ENCODE measurements at places on chromosomes 2 and 18.

DNA sequence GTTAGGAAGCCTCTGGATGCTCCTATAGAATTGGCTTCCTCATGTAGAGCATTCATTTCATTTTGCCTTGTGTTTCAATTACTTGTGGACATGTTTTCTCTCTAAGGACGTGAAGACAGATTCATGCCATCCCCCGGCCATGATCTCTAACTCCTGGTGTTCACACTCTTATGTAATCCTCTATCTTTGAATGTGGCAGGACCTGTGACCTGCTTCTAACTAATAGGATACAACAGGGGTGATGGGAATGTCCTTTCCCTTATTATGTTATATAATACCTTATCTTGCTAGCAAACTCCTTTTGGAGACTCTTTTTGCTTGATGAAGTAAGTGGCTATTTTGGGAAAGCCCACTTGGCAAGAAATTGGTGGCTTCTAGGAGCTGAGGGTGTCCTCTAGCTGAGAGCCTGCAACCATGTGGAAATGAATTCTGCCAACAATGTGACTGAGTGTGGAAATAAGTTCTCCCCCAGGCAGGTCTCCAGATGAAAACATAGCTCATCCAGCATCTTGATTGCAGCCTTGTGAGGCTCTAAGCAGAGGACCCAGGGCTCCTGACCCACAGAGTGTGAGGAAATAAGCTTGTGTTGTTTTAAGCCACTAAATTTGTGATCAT is 13.8 kb downstream of the DPYSL5 start:
- DNase-seq = no peak

DNA sequence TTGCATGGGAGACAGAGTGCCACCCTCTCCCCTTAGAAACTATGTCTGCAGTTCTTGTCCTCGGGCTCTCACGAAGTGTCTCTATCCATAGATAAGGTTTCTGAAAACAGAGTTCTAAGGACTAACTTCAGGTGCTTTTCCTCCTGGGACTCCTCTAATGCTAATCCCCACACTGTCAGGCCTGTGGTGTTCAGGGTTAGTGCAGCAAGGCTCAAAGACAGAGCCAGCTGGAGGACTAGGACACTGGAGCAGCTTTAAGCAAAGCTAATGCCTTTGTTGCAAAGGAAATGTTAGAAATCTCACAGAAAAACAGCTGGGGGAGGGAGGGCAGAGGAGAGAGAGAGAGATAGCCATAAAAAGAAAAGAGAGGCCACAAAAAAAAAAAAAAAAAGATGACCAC is 824.0 kb upstream of the FSHR start:
- DNase-seq = no peak

- no peak for DNase-seq
Measured at GRCh38 chr2:26001743-26002351, 19.6 kb upstream of the KIF3C start.

- no peak for DNase-seq
Measured at GRCh38 chr2:175817221-175817620, 184.8 kb downstream of the LNPK start.

- DNase-seq = no peak
Measured at GRCh38 chr2:172829229-172829628, 93.6 kb downstream of the RAPGEF4 start.

DNA sequence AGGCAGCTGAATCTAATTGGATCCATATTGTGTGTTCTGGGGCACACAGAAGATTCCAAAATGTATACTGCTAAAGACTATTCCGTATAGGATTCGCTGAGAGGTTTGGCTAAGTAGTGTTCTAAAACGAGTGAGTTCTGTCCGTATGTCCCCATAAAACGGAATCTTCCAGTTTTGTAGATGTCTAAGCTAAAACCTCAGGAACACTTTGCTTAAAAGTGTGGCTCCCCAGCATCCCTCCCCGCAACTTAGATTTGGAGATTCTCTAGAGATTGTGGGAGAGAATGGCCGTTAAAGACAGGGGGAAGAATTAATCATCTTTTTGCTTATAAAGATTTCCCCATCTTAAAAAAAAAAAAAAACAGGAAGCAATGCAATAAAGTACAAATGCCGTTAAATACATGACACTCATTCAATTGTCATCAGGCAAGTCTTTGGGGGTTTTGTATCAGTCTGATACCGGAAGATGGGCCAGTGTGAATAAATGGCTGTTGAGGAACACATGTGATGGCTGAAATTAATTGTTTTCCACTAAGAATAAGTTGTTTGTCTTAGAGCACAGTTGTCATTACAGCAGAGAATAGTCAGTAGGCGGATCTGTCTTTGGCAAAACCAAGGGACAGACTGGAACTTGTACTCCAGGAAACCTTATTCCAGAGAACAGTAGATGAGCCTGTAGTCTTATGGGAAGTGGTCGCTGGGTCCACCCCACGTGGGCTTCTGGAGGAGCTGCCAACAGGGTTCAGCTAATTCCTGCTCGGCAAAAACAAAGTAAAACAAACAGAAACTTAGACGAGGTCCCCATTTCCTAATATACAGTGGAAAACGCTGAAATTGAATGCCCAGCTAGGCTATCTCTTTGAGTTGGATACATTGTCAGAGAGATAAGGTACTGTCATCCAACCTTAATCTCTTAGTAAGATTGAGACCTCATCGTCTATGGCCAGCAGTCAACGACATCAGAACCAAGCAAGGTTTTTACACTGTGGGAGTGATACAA is 1.7 kb downstream of the EMILIN2 start:
- DNase-seq = no peak

GRCh38 chr2:59627599-59627998 is 925.9 kb downstream of the BCL11A start:
- DNase-seq = no peak

DNA sequence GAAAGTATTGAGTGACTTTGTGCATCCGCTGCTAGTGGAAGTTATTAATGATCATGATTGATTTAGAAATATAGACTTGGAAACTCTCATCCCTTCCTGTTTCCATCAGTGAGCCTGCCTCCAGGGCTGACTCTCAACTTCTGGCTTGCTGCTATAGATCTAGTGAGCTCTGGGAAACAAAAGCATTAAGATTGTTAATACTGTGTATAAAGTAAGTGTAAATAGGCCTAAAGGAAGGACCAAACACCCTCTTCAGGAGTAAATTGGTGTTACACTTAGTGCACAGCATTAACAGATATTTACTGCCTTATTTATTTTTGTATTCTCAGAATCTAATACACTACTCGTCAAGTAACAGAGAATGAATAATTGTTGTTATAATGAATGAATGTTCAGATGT is 285.6 kb downstream of the THSD7B start:
- no peak for DNase-seq

DNA sequence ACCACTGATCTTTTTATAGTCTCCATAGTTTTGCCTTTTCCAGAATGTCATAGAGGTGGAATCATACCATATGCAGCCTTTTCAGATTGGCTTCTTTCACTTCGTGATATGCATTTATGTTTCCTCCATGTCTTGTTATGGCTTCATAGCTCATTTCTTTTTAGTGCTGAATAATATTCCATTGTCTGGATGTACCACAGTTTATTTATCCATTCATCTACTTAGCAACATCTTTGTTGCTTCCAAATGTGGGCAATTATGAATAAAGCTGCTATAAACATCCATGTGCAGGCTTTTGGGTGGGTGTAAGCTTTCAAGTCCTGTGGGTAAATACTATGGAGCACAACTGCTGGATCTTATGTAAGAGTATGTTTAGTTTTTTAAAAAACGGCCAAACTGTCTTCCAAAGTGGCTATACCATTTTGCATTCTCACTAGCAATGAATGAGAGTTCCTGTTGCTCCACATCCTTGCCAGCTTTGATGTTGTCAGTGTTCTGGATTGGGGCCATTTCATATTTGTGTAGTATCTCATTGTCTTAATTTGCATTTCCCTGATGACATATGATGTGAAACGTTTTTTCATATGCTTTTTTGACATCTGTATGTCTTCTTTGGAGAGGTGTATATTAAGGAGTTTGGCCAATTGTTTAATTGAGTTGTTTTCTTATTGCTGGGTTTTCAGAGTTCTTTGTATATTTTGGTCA is 20.6 kb downstream of the STPG4 start:
- no peak for DNase-seq

DNA sequence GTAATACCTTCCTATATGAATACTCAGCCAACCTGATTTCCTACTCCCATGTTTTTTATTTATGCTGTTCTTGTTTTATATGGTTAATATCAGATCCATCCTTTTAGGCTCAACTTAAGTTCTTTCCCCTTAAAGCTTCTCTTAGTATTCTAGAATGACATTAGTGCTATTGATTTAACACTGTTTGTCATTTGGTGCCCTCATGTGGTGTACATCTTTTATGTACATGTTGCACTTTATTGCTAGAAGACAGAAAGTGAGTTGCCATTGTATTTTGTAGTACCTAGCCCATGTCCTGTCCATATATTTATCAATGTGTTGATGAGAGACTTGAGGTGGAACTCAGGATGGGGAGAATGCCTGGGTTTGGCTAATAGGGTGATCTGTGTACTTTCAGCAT is 2.5 kb downstream of the HTRA2 start:
- no peak for DNase-seq

DNA sequence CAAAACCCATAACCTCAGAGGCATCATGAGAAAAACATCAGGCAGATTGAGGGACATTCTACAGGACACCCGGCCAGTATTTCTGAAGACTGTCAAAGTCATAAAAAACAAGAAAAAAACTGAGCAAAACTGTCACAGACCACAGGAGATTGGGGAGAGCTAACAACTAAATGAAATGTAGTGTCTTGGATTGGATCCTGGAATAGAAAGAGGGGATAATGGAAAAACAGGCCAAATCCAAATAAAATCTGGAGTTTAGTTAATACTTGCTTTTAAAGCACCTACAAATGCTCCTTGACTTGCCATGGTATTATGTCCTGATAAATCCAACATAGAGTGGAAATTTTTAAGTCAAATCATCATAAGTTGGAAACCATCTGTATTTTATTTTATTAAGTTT is 17.6 kb upstream of the CXCR1 start:
- no peak for DNase-seq

DNA sequence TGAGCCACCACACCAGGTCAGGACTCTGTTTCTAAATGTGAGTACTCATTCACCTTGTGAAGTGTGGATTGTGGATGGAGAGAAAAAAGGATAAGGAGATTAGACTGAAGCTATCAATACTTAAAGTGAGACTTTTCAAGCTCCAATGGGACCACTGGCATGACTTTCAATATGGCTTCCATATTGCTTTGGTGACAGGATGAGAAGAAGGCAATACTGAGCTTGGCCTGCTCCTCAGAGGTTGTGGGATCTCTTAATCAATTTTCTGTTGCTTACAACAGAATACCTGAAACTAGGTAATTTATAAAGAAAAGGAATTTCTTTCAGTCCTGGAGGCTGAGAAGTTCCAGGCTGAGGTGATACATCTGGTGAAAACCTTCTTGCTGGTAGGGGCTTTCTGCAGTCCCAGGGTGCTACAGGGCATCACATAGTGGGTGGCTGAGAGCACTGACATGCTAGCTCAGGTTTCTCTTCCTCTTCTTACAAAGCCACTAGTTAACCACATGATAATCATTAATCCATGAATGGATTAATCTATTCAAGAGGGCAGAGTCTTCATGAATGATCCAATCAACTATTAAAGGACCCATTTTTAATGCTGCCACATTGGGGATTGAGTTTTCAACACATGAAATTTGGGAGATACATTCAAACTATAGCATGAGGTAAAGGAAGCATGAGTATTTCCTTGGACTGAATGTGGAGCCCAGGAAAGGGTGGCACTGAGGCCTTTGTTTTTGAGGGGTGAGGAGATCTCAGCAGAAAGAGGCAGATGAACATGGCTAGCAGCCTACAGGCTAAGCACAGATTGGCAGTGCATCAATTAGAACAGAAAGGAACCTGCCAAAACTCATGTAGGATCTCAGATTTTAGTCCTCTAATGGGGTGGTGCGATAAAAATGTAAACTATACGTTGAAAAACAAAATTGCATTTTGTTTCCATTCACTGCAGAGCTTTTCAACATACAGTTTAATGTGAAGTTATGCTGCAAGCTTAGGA is 274.5 kb downstream of the PIK3C3 start:
- DNase-seq = no peak

DNA sequence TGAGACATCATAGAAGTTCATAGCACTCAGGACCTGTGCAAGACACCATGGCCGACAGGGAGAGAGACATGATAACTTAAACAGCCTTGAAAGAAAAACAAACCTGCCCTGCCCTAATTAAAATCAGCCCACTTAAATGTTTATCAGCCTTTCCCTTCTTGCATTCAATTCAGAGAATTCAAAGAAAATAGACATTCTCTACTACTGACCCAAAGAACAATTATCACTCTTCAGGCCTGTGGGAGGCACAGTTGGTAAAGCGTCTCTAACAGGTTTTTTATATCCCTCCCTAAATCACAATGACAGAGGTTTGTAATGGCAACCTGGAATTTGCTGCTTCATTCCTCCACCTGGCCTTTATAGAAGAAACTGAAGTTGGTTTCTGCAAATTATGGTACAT is 1.7 kb downstream of the CDK15 start:
- no peak for DNase-seq

- no peak for DNase-seq
Measured at GRCh38 chr2:17296686-17297085, 221.6 kb downstream of the RAD51AP2 start.

DNA sequence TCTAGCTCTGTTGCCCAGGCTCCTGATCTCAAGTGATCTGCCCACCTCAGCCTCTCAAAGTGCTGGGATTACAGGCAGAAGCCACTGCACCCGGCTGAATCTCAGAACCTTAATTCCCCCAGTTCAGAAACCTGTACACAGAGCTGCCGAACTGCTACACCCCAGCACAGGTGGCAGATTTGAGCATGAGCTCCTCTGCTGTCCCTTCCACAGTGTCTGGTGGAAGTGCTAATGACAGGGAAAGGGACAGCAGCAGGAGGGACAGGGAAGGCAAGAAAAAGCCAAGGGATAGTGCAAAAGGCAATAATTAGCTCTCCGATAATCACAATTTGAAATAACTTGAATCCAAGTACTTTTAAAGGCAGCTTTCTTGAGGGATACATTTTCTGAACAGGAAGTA is 211.4 kb upstream of the ZNF521 start:
- no peak for DNase-seq

GRCh38 chr2:33265584-33266338 is 210.7 kb upstream of the RASGRP3 start:
- no peak for DNase-seq

- DNase-seq = no peak
Measured at GRCh38 chr2:60882971-60883753, 1.8 kb downstream of the REL start.

GRCh38 chr2:152050341-152050740 is 48.5 kb downstream of the CACNB4 start:
- DNase-seq = no peak
